ENCODE measurements at places on chromosomes 5 and 9. TPM values are rescaled to one million over a fixed set of nuclear protein-coding genes. Genes with fewer than 3 reads are reported as not detected.

Gene SLC25A2
- total RNA-seq = not detected

GRCh38 chr5:98296426-98296825 lies 477.0 kb upstream of the RGMB start:
- DNase-seq = no peak

DNA sequence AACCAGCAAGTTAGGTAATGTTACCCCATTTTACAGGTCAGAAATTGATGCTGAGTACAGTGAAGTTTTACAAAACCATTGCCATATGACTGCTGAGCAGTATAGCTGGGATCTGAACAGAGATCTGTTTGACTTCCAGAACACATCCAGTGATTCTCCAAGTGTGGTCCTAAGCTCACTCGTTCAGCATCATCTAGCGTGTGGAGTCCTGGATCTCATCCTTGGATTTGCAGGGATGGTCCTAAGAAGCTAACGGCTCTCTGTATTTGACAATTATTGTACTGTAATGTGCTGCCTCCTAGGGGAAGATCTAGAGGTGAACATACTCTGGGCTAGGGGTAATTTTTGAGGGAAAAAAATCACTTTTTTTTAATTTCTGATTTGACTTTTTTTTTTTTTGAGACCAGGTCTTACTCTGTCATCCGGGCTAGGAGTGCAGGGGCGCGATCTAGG lies 1.4 kb downstream of the SLC26A2 start:
- peak; percentile 55 for DNase-seq

DNA sequence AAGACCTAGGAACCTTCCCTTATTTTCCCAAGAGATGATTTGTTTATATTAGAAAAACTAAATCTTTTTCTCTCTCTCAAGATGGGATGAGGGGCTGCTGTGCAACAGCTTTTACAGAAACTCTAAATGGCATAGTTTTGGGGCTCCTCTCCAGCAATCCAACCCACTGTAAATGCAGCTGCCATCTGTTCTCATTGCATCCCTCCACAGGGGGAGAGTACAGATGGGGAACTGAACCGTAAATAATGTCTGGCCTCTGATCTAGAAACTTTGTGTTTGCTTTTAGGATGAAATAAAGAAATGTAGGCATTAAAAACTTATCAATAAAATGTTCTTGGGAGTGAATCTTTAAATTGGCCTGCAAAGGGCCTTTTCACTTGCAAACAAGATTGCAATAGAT lies 291.4 kb downstream of the MCTP1 start:
- DNase-seq = no peak

- DNase-seq = peak; percentile 32
These were observed 59.8 kb upstream of the POU5F2 start for GRCh38 chr5:93800988-93801811.

DNA sequence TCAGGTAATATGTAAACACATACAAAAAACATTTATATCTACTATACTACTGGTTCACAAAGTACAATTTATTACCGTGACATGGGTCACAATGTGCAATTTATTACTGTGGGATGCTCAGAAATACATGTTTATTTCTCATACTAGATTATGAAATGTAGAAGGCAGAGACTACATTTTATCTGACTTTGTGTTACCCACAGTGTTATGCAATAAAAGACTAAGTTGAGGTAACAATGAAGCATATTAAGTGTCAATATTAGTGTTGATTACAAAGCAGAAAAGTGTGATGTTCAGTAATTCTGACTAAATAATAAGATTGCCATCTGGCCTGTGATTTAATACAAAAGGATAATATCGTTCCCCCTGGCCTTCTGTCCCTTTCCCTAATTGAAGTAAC lies 42.4 kb downstream of the CPLANE1 start:
- no peak for DNase-seq

All from Caki2 (cell line).